ENCODE measurements at places on chromosomes 3 and 15.

- no peak for DNase-seq
Measured at GRCh38 chr15:60005352-60006202, 1.5 kb downstream of the FOXB1 start.

- DNase-seq, result no peak
Measured at GRCh38 chr3:11381563-11381962, 109.4 kb downstream of the ATG7 start.

DNA sequence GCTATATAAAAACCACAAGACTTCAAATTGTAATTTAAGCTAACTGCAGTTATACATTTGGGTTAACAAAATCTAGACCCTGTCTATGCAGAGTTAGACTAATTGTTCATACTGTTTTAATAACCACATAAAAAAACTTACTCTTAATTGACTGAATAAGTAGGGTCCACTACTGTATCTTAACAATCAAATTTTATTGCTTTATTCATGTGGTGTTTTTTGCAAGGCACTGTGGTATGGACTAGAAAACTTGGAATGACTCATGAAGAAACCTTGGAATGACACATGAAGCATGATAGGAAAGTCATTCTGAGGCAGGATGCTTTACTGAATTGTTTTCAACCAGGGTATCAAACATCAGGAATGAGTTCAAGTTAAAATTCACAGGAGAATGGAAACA lies 2.3 kb downstream of the SERP1 start:
- DNase-seq, result no peak

DNA sequence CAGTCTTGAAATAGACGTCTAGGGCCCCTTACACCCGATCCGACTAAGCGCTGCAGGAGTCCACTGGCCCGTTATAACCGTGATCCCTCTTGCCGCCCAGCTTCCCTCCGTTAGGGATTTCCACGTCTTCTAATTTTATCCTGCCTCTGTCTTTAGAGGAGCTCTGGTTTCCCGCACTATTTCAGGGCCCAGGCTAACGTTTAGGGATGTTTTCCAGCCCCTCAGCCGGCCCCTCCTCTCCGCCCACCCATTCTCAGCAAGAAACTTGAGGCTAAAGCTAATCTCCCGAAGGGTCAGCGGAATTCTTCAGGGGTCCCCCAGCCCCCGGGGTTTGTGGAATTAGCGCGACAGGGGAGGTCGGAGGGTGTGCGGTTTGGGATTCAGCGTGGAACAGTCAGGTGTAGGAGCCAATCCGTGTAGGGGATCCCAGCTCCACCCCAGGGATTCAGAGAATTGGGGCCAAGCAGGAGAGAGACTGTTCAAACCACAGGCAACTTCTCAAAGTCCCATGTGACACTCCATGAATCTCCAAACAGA lies 1.6 kb downstream of the PTX3 start:
- no peak for DNase-seq

- no peak for DNase-seq
Measured at GRCh38 chr3:10867384-10867783, 51.4 kb downstream of the SLC6A11 start.

DNA sequence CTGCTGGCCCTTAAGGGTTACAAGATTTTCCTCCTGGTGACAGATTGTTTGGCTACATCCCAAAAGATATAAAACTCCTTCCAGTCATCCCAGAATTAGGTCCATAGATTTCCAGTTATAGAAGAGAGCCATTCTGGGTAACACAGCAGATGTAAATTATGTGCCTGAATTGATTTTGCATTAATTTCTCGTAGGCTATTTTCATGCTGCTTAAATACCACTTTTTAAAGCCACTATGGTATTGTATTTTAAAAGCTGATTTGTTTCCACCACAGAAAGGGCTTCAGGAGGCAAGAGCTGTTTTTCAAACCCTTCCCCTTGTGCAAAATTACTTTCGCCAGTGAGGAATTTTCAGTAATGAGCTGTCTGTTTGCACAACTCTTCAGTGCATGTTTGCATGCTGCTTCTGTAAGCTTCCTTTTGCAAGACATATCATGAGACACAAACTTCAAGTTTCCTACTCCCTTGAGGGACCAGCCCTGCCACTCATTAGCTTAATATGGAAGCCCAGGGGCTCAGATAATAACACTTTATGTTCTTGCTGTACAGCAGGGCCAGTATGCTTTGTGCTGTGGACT lies 105.4 kb upstream of the TNIK start:
- no peak for DNase-seq

DNA sequence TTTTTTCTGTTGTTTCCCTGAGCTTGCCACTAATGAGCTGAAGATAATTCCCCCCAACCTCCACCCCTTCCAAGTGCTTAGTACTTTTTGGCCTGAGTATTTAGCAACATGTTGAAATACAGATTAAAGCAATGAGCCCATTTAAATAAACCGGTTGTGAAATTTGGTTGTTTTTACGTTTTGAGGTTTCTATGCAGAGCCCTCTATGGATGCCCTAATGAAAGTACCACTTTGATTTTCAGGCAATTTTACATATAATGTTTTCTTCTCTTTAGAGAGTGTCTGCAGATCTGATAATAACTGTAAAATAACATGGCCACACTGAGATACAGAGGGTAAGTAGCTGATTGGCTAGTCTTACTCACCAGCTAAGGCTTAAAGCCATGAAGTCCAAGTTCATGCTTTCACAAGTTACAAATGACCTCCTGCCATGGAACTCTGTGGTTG lies 139.4 kb upstream of the SLC7A14 start:
- DNase-seq, result no peak

Measured in substantia nigra (tissue), 51 donors.